ENCODE measurements at places on chromosomes 16 and 17.

GRCh38 chr16:19138601-19139000 is 24.8 kb downstream of the ITPRIPL2 start:
- no peak for DNase-seq

GRCh38 chr17:38748149-38748891 is at the start of gene PCGF2:
Gene PCGF2 (minus strand): TSS chr17:38748336. CDS start chr17:38740402, 7,934 bp downstream.
- no peak for DNase-seq

- no peak for DNase-seq
Observed at GRCh38 chr17:1482680-1483079, 9.8 kb downstream of the MYO1C start.

DNA sequence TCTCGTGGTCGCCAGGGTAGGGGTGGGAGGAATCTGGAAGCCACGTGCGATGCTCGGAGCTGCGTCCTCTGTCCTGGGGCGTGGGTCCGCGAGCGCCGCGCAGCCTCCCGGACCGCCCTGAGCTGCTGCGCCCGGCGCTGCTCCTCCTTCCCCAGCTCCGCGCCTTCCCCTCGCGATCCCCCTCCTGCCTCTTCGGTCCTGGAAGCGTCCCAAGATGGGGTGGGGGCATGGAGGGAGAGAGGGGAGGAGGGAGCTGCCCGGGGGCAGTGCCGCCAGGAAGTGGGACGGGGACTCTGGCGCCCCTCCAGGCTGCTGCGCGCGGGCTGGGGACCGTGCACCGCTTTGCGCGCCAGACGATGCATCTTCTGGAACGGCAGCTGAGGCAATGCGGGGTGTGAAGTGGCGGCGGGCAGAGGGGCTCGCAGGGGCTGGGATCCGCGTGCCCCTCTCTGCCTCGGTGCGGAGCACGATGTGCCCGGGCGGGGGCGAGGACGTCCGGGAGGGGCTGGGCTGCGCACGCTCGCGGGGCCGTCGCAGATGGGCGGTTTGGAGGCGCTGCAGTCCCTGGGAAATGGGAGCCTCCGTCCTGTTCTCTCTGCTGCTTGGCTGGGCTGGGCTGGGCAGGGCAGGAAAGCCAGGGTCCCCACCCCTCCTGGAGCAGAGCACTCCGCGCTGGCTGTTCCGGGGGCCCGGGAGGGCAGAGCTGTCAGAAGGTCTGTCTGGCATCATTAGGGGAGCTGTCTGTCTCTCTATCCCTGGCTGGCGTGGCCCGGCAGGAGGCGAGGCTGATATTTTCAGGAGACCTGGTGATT is 388.0 kb downstream of the SEC14L1 start:
- no peak for DNase-seq

DNA sequence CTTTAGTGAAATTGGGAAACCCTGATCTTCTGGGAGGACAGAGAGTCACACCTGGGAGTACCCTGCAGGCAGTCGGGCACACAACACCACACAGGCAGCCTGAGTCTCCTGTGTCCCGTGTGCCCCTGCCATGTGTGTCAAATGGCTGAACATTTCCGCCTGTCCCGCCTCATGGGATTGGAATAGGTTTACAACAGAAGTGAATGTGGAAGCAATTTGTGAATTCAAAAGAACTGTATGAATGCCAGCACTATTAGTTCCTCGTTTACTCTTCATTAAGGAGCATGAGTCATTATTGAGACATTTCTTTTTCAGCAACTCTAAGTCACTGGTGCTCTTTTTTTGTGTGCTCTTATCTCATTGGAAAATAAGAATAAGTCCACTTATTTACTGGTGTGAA is 226.5 kb downstream of the PMP22 start:
- DNase-seq: no peak

DNA sequence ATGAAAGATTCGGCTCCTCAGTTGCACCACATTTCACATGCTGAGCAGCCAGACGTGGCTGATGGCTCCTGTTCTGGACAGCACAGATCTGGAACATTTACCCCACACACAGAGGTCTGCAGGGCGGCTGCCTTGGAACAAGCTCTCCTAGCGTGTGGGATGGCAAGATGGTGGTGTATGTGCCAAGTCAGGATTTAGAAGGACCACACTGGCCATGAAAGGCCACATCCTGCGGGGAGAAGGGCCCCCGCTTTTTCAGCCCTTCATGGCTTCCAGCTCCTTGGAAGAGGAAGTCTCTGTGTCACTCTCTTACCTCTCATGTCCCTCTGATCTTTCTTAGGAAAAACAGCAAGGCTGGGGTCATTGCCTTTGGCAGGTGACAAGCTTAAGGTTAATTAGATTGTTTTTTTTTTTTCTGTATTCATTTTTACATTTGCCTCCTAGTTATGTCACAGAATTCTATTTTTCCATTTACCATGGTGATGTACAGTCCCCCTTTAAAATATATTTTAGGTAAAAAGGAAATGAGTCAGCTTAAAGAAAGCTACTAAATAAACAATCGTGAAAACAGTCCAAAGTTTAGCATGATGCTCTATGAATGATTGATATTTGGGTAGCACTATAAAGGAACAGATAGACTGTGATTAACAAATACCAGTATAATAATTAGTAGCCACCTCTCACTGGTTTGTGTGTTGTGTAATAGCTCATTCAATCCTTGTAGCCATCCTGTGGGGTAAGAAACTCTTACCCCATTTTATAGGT is 396.6 kb downstream of the CPPED1 start:
- DNase-seq: no peak

DNA sequence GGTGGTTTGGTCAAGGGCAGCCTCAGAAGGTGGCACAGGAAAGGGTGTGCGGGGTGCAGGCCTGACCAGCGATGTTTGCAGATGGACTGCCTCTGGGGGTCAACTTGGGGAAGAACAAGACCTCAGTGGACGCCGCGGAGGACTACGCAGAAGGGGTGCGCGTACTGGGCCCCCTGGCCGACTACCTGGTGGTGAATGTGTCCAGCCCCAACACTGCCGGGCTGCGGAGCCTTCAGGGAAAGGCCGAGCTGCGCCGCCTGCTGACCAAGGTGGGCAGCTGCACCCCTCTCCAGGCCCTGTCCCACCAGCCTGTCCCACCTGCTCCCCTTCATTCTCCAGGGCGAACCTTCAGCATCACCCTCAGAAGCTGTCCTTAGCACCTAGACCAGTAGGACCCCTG is 12.5 kb downstream of the DHODH start:
- DNase-seq: no peak

DNA sequence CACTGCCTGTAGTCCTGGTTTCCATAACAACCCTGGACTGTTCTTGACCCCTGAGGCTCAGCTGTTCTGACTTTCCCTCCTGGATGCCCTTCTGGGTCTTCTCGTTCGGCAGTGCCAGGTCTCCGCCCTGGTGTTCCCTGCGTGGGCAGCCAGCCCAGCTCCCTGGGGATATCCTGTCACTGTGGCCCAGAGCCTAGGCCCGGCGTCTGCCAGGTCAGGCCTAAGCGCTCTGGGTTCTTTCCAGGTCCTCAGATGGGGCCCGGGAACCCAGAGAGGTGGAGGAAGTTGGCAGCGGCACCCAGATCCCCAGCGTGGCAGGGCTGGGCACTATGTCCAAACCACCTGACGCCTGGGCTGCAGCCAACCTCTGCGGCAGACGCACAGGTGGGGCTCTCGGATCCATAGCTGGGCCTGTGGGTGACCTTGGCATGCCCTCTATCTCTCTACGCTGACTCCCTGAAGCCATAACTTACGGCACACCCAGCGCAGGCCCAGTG is 12.5 kb upstream of the ATP2A3 start:
- DNase-seq: no peak

- no peak for DNase-seq
Observed at GRCh38 chr17:68850749-68851510, 104.3 kb downstream of the ABCA8 start.

DNA sequence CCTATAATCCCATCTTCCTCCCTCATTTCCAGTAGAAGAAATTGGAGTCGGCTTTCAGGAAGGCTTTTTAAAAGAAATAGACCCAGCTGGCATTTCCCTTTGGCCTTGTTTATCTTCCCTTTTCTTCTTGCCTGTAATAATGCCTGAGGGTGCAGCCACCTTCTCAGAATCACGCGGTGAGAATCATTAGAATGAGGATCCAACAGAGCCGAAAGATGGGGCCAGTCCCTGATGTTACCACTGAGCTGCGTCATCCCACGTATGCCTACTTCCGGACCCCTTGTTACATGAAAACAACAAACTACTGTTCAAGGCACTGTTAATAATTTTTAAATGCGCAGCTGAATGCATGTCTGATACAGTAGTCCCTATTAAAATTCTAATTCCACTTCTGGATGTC is 24.1 kb downstream of the SDR42E1 start:
- DNase-seq: no peak

GRCh38 chr17:17682293-17682736 is 1.1 kb downstream of the RAI1 start:
- peak; percentile 71 for DNase-seq

GRCh38 chr16:1105888-1106620 is 10.0 kb upstream of the C1QTNF8 start:
- DNase-seq: no peak

DNA sequence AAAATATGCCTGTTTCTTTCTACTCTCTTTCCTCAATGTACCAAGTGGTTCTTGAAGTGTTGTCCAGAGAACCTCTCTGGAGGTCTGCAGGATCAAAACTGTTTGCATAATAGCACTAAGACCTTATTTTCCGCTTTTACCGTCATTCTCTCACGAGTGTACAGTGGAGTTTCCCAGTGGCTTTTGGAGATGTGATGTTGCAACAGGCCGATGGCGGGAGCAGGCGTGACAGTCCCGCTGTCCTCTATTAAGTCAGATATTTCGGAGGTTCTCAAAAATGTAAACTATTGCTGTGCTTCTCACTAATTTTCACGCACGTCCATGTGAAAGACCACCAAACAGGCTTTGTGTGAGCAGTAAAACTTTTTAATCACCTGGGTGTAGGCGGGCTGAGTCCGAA is 8.3 kb upstream of the GPRC5B start:
- no peak for DNase-seq

GRCh38 chr16:11627822-11628457 is 40.3 kb upstream of the SNN start:
- DNase-seq: no peak
